Activated naive CD4-positive, alpha-beta T cell treated with Interleukin-2 at 50 U/mL for 16 hours (primary cell): ENCODE measurements at places on chromosomes 6 and 20.
A peak's percentile ranks its signal among the peaks of the same experiment; 100 is the strongest.

DNA sequence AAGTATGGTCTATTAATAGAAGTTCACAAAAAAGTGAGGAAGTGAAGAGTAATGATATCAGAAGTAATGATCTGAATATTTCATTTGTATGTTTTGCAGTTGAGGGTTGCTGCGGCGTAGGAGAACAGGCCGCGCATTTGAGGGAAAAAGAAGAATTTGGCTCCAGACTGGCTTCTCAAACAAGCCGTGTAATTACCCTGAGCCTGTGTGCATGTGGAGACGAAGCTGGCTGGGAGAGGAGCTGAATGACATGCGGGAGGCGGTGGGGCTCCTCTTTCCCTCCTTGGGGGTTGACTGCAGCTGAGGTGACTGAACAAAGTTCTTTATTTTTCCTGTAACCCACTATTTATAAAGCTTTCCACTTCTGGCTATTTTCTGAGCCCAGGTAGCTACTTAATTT, 115.5 kb upstream of the AFDN start:
- no peak for DNase-seq

- peak; percentile 24 for DNase-seq
These were observed 25.7 kb upstream of the TCFL5 start for GRCh38 chr20:62887152-62887859.

DNA sequence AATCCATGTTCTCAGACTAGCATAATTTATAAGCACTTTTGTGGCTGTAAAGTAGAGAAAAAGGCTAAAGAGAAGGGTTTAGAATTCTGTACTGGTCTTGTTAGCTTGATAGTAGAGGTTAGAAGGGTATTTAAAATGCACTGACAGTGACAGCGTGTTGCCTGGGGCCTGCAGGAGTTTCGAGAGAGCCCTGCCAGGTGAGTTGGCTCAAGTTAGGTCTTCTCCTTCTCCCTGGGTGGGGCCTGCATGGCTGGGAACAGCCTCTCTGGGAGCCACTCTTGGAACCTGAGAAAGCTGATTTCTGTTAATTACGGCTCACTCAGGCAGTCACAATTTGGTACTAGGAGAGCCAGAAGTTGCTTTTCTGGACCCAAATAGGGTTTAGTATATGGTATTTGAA, 103.7 kb downstream of the ARID1B start:
- DNase-seq = no peak

DNA sequence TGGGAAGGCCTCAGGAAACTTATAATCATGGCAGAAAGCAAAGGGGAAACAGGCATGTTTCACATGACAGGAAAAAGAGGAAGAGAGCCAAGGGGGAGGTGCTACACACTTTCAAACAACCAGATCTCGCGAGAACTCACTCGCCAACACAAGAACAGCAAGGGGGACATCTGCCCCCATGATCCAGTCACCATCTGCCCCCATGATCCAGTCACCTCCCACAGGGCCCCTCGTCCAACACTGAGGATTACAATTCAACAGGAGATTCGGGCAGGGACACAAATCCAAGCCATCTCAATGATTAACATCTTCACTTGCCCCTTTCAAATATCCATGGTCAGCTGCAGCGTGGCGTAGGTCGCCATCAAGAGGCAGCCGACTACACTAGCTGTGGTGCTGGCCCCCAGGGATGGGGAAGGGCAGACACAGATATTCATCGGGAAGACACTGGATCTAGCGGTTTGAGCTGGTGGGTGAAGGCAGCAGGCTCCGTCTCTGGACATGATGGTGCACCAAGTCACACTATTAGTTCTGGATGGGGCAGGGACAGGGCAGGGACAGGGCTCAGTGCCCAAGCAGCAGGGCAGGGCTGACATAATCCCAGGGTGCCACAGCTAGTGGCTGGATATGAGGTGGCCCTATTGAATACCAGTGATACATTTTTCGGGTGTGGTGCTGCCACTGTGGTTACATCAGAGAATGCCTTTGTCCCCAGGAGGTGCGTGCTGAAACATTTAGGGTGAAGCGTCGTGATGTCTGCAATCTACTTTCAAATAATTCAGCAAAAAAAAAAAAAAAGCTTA, 31.6 kb downstream of the TUBB2B start:
- DNase-seq = no peak

DNA sequence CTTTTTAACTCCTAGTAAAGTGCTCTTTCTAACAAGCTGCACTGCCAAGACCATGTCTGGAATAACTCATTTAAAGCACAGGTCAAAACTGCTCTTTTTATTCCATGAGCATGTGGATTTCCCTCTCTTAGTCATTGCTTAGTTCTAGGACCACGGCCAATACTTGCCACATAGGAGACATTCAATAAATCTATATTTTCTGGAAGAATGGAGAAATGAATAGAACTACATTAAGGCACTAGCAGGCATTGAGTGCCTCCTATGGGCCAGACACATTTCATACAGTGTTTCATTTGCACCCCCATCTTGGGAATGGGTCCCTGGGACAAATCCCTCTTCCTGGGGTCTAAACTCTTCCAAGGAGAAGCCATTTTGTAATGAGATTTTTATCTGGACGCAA, 552.8 kb upstream of the CITED2 start:
- DNase-seq = no peak

GRCh38 chr6:166465003-166465399, 82.3 kb upstream of the MPC1 start:
- no peak for DNase-seq

DNA sequence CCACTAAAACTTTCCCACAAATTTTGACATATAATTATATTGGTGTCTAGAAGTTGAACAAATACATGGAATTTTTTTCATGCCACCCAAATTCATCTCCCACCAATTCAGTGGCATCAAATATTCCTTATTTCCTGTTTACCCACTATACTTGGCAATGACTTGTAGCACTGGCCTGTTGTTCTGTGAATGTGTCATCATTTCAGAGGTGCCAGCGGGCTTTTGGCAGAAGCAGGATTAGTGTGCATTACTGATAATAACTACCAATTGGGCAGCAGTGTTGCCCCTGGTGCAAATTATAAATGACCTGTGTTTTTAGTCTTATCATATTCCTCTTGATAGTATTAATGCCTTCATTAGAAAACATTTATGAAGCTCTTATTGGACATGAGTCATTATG, 121.3 kb downstream of the TFAP2B start:
- DNase-seq = no peak

DNA sequence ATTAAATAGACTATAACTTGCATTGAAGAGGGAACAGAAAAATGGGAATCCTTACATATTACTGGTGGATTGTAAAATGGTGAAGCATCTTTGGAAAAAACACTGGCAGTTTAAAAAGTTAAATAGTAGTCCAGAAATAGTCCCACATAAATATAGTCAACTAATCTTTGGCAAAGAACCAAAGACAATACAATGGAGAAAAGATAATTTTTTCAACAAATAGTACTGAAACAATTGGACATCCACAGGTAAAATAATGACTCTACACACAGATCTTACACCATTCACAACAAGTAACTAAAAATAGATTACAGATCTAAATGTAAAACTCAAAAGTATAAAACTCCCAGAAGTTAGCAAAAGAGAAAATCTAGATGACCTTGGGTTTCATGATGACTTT, 259.1 kb upstream of the CEP162 start:
- no peak for DNase-seq

DNA sequence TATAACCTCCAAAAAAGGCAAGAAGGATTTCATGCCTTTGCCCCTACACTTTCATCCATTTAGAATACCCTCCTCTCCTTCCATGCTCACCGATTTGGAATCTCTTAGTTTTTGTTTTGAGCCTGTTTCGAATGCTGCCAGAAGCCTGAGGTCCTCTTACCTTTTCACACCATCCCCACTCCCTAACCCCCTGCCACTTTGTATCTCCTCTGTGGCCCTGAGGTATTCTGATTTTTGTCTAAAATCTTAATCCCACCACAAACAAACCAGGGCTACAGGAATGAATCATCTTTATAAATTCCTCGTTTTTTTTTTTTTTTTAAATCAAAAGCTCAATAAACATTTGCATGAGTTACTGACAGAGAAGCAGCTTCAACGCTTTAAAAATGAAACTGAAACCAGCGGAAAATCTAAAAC, 1.6 kb upstream of the RPS12 start:
- DNase-seq = no peak

DNA sequence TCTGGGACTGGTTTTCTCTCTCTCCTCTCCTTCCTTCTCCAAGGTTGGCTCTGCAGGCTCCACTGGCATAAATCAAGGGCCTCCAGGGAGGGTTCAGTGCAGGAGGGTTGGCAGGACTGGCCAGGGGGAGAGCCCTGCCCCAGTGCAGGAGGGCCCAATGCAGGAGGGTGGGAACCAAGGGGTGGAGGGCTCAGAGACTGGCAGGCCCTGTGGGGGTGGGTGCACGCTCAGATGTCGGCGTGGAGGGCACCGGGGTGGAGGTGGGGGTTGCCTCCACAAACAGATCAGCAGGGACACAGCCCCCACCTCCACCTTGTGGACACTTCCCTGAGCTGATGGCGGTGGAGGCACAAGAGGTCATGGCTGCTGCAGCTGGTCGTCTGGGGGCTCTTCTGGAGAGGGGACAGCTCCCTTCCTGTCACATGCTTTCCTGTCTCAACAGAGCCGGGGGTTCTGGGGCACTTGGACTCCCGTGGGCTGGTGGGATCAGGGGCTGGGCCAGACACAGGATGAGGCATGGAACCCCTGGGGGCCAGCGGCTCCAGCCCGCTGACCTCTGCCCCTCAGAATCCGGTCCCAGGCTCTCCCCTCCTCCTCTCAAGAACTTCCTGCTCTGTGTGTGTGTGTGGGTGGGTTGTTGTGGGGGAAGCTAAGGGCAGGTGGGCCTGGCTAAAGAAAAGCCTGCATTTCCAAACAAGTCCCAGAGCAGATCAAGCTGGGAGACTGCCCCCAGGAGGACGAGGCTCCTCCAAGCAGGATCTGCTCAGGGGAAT, 2.7 kb upstream of the ABHD16B start:
- DNase-seq = no peak
